ENCODE measurements at places on chromosomes 11 and 22. TPM values are rescaled to one million over a fixed set of nuclear protein-coding genes. Genes with fewer than 3 reads are reported as not detected.

DNA sequence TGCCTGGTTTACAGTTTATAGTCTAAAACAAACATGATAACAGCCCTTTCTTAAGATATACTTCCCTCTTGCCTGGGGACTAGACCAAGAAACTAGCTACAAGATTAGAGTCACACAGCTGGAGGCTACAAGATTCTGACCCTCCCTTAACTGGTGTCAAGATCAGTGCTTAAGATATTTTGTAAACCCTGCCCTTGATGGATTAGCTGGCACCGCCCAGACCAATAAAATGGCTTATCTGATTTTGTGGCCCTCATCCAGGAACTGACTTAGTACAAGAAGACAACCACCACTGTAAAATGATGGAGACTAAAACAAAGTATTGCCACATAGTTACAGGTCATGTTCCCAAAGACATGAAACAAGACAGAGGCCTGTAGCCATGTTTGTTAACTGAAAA lies 53.4 kb downstream of the FAM181B start:
- no peak for DNase-seq

DNA sequence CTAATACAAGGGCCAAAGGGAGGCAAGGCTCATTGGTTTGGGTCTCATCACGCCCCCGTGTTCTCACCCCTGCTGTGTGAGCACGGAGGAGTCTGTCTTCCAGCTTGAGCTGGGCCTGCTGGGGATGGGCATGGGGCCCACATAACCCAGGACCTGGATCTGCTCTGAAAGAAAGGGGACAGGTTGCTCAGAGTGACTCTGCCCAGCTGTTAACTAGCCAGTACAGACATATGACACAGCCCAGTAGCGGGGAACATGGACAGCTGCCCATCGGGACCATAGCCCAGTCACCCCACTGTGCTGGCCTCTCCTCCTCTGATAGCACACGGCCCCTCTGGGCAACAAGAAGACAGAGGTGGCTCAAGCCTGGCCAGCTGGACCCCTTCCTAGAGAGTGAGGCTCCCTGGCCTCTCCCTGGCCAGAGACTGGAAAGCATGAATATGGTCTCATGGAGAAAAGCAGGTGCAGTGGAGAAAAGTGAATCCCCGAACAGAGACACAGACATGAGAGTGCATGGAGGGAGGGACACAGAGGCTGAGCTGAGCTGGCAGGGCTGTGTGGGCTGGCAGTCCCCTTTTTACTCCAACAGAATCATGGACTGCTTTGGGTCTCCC lies 973.9 kb downstream of the BRD1 start:
- no peak for DNase-seq

DNA sequence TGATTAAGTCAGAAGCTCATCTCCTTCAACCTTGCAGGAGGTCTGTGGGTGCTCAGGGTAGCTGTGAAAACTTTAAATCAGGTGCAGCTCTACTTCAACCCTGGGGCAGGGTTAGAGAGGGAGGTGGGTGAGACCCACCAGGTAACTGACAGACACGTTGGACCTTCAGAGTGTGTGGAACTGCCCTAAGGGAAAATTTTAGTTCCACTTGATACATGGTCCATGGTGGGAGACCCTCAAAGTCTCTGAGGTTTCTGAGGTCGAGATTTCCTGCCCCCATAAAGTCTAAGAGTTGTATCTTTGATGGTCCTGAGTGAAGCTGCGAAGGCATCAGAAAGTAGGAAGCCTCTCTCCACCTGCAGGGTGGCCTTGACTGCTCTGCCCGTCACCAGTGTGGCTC lies 23.9 kb upstream of the NNMT start:
- no peak for DNase-seq

- DNase-seq: no peak
Measured at GRCh38 chr22:24507716-24508115, 12.6 kb downstream of the UPB1 start.

DNA sequence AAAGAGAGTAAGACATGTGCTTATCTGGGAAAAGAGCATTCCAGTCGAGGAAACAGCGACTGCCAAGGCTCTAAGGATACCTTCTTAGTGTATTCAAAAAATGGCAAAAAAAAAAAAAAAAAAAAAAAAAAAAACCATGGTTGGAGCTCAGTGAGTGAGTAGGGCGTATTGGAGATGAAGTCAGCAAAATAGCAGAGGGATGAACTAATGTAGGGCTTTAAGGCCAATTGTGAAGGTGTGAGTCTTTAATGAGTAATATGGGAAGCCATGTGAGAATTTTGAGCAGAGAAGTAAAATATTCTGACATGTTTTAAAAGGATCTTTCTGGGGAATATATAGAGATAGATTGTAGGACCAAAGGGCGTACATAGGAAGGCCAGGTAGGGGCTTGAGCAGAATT lies 498.6 kb upstream of the ISX start:
- no peak for DNase-seq

GRCh38 chr11:23370580-23371275 lies 510.5 kb upstream of the CCDC179 start:
- no peak for DNase-seq

GRCh38 chr11:27520226-27520625 lies 13.7 kb upstream of the LIN7C start:
- no peak for DNase-seq

The MTMR2 gene
- 22.4 TPM for total RNA-seq

The NPTXR gene
- 1.8 TPM for total RNA-seq

DNA sequence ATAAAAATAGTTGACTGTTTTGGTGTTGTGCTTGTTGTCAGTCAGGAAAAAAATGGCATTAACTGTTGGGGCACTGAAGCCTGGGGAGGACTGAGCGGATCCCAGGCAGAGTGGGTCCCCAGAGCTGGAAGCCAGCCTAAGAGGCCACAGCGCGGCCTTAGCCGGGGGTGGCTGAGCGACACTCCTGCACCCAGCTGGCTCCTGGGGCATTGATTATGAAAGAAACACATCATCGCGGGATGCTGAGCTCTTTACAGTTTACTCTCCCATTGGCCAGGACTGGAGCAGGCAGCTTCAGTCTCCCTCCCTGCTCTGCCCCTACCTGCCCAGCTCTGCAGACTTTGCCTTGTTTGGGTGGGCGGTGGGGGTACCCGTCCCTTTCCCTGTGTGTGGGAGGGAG lies 121.5 kb downstream of the ST3GAL4 start:
- DNase-seq: no peak

The SEPTIN5 gene
- 18.9 TPM for total RNA-seq

The DNAL4 gene
- total RNA-seq: 11.3 TPM

The RNF169 gene
- 11.8 TPM for total RNA-seq

DNA sequence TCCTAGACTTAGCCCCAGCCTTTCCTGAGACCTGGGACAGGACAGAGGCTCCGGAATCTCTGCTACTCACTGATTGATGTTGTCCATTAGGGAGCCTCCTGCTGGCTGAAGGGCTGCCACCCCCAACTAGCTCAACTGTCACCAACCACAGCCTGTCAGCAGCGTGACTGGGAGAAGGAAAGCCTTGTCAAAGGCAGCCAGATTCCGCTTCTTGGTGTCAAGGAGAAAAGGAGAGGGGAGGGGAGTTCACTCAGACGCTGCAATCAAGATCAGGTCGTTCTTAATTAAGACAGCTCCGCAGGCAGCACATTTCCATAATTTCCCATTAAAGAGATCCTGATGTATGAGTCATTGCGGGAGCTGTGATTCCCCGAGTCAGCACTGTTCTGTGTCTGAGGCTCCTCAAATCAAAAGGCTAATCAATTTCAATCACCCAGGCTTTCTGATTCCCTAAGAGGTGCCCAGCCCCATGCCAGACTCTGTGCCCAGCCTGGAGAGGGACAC lies 152.8 kb upstream of the ZBED5 start:
- peak; percentile 7 for DNase-seq

The ARHGAP8 gene
- not detected for total RNA-seq

DNA sequence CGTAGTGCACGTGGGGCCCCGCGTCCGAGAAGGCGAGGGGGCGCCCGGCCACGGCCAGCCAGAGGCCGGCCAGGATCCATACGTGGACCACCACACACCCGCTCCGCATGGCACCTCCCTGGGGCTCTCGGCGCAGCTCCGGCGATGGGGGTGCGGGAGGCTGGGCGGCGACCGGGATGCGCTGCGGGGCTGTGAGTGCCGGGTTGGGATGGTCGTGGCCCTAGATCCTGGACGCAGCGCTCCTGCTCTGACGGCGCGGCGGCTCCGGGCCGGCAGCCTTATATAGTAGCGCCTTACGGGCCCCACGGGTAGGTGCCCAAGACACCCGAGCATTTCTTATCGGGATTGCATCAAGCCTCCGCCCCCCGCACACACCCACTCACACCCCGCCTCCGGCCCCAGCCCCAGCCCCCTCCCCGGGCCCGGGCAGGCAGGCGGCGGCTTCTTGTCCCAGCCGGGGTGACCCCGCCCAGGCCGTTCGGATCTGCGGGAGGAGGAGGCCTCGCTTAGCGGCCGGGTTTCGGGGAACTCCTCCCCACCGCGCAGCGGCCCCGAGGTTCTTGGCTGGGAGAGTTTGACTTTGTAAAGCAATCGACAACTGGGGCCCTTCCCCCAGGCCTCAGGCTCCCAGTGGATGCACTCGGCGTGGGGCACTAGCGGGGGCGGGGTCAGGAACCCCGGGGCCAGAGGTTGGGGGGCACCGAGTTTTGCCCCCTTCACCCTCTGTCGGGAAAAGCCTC lies at the start of gene FGF19:
Gene FGF19, minus strand, starts transcription at position 255 of the 740 bp plus-strand sequence. Its CDS starts 146 bp downstream, at position 109.
- DNase-seq: peak; percentile 18

DNA sequence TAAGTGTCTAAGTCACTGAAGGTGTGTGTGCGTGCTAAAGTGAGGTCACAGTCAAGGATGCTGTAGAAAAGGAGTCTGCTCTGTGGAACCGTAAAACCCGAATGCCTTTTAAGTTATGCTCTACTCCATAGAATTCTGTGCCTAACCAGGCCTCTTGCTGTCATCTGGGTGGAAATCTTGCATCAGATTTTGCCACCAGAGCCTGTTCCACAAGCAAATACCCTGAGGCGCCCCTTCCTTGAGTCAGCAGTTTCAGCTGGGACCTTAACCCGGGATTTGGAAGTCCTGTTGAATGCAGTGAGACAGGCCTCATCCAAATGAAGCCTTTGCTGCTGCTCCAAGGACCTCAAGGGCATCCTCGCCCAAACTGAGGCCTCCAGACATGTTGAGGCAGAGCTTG lies 109.8 kb downstream of the WNT11 start:
- no peak for DNase-seq

GRCh38 chr11:72135891-72136683 lies 562 bp downstream of the FOLR3 start:
- DNase-seq: no peak

Measured in MG63 (cell line).